ENCODE measurements at places on chromosomes 3 and 15. TPM values are rescaled to one million over a fixed set of nuclear protein-coding genes. Genes with fewer than 3 reads are reported as not detected.

STAC gene
- 0.09 TPM for total RNA-seq

PRR20G gene
- not detected for total RNA-seq

FOXB1 gene
- not detected for total RNA-seq

KBTBD12 gene
- 0.16 TPM for total RNA-seq

TICRR gene
- 0.69 TPM for total RNA-seq

ACY1 gene
- total RNA-seq = 26.7 TPM

GATA2 gene
- not detected for total RNA-seq

DUOX1 gene
- total RNA-seq = 0.39 TPM

DHFR2 gene
- total RNA-seq = 5.0 TPM

RYR3 gene
- total RNA-seq = not detected

TNNC1 gene
- total RNA-seq = not detected

CFAP100 gene
- total RNA-seq = not detected

WDR93 gene
- 0.16 TPM for total RNA-seq

PLA2G4D gene
- total RNA-seq = not detected

All from activated B cell treated with CpG ODN at 0.5 μM for 24 hours (primary cell).